ENCODE measurements at places on chromosomes 4 and X.

DNA sequence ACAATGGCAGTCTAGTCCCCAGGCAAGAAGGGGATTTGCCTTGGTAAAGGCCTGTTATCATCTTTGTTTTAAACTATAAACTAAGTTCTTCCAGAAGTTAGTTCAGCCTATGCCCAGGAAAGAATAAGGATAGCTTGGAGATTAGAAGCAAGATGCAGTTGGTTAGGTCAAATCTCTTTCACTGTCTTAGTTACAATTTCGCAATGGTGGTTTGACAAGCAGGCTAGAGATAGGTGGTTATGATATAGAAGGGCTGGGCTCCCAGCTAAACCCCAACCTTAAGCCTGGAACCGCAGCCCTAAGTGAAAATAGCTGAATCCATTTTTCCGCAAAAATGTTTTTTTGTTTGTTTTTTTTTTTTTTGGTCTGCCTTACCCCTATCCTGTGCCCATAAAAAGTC, 41.8 kb upstream of the NEIL3 start:
- DNase-seq = no peak

GRCh38 chrX:148867596-148867995, 367.2 kb downstream of the AFF2 start:
- no peak for DNase-seq

DNA sequence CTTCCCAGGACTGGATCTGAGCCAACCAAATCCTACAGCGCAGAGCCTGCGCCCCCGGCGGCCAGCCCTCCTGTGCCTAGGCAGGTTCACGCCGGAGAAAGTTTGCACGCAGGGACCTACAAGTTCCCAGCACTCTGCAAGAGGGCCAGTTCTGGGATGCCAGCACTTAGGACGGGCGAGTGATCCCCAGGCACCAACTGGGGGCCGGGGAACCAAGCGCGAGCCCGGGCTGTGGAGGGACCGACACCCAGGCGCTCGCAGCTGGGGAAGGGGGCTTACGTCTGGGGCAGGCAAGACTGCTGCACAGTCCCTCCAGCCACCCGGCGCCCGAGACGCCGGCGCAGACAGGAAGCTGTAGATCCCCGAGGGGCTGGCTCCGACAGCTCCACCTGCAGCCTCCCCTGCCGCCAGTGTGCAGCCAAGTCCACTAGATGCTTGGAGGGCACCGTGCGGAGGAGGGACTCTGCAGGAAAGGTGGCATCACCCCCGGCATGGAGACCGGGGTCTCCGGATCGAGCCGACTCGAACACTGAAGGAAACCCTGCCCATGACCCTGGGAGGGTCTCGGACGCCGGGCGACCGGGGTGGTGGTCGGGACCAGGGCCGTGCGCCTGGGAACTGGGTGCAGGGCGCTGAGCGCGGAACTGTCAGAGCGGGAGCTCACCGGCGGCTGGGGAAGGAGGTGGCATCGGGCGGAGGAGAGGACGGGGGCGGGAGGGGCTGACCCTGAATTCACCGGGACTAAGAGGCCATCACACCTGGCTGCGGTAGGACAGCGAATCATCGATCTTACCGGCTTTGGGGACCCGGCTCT, 566 bp downstream of the CORIN start:
- peak; percentile 33 for DNase-seq

DNA sequence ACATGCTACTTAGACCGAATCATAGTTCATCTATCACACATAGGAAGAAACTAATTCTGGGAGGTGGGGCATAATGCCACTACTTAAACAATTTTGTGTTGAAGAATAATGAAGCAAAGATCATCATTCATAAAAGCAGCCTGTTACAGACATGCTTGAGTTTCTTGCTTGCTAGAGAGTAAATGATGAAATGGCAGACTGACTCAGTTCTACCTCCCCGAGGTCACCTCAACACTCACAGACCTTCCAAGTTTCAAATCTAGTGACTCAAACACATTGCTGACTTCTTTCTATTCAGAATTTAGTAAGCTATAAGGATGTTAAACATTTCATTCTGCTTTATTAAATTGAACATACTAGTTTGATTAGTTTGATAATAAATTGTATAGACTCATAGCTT, 636.5 kb upstream of the FRG1 start:
- DNase-seq = no peak

DNA sequence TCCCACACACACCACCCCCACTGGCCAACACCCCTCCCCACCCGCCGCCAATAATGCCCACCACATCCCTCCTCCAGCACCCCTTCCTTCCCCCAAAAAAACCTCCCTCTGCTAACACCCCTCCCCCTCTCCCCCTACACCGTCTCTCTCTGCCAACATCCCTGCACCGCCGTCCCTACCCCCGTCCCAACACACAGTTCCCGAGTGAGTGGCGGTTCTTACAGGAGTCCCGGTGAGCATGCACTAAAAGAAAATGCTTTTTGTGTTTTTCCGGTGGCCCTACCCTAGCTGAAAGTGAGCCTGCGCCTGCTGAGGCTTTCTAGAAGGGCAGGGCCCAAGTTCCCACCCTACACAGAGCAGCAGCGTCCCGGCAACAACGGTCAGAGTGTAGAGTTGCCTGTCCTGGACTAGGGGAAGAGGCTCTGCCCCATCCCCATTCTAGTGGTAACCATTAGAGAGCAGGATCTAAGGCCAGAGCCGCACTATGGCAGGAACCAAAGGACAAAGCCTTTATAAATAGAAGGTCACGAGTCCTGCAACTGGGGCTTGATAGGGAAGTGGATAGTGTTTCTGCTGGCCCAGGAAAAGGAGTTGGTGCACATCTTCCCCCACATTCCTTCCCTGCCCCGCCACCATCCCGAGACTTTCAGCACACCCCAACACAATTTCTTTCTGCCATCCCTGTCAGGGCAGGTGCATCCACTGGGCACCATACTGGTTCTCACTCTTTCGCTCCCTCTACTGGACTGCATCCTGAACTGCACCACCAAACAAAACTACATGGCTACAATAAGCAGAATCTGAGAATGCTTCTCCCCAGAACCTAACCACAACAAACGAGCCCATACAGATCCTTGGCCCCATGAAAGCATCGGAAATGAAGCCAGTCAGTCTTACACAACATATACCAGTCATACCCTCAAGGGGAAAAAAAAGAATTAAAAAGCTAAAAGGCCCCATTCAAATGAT, 78.1 kb upstream of the PAGE3 start:
- no peak for DNase-seq

DNA sequence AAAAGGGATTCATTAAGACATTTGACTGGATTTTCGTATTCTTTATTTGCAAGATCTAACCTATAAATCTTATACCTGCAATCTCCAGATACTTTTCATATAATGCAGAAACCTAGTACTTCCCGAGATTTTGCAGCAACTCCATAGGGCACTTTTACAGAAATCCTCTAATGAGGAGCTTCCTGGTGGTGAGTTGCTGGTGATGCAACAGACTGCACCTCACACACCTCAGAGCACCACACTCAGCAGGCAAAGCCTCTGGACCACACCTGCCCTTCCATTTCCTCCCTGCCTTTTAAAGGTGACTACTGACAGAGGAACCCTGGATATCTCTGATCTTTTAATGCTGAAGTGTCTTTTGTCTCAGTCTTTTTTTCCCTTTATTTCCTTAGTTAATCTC, 289.4 kb downstream of the TRAM1L1 start:
- no peak for DNase-seq
